Colonic mucosa (tissue), 4 donors: ENCODE measurements at places on chromosomes 6 and 20.

- no peak for DNase-seq
Measured at GRCh38 chr6:52164319-52165094, 21.7 kb upstream of the IL17A start.

GRCh38 chr6:150128425-150128824, 14.4 kb upstream of the PPP1R14C start:
- DNase-seq: no peak

GRCh38 chr20:57586370-57586793, 25.5 kb downstream of the PCK1 start:
- peak; percentile 78 for DNase-seq

- peak; percentile 41 for DNase-seq
Measured at GRCh38 chr6:33983721-33984465, 162.0 kb downstream of the GRM4 start.
